Brain (organoid and tissue), 16 donors: ENCODE measurements at places on chromosomes 4 and X.

GRCh38 chr4:73798842-73799241 is 37.6 kb upstream of the CXCL6 start:
- DNase-seq = no peak

GRCh38 chr4:118969359-118969758 is 80.7 kb downstream of the SYNPO2 start:
- DNase-seq = peak; percentile 43

DNA sequence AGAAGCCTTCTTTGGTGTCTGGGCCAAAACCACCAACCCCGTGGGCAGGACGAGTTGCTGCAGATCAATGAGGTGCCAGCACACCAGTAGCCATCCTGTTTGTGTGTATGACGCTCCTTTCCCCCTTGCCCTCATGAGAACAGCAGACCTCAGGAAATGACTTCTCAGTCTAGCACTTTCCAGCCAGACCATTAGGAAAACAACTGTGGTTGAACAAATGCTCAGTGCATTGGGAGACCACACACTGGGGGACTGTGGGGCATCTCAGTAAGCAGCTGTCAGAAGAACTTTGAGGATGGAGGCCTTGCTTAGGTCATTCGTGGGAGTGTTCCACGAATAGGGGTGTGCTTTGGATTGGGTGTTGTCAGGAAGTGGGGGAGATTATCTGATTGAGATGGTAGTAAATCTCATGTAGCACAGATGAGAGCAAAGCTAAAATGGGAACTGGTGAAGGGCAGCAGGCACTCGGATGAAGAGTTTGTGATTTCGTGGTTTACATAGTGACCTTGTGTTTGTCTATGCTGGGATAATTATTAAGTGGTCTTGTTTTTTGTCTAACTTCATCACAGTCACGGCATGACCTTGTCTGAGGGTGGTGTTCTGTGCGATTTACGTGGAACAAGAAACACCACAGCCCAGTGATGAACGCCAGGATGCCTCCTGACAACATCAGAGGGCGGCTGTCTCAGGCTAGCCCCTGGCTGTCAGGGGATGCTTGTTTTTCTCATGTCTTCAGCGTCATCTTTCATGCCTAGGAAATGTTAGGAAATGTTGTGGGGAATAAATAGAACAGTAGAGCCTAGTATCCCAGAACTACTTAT is 70.1 kb downstream of the USP46 start:
- DNase-seq = no peak

- DNase-seq = no peak
These were observed 4.5 kb downstream of the HAUS7 start for GRCh38 chrX:153465691-153466380.

- no peak for DNase-seq
These were observed 14.3 kb downstream of the KLKB1 start for GRCh38 chr4:186241616-186242015.

DNA sequence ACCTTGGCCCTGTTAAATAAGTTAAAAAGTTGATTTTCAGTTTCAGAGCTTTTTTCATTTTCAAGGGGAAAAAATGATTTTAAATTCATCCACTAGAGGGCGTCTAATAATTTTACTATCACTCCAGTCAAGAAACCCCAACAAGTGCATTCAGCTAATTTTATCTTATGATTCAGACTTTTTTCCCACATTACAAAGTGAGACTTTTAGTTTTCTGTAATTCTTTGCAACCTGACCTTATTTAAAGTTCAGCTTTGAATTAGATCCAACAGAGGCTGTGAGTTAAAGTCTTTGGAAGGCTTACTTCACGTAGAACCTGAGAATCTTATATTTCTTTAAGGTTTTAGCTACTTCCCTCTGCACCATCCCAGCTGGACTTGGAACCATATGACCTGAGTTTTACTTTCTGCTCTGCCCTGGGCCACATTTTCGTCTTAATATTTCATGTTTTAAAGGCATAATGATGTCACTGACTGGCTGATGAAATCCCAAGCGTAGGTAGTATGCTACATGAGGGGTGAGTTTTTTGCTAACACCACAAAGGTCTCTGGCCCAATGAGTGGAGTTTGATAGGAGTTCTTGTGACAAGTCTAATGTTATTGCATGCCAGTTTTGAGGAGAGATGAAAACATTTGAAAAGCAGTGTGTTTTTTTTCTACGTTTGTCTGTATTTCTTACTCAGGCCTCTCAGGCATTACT is 7.2 kb downstream of the GNRHR start:
- DNase-seq = peak; percentile 67

DNA sequence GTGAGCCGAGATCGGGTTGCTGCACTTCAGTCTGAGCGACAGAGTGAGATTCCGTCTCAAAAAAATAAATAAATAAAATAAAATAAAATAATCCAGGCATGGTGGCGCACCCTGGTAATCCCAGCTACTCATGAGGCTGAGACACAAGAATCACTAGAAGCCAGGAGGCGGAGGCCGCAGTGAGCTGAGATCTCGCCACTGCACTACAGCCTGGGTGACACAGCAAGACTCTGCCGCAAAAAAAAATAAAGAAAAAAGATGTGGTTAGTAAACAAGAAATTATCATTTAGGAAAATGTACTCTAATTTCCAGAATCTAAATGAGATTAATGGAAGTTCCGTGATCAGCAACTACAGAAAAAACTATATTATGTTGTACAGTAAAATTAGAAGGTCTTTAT is 14.5 kb upstream of the LRBA start:
- no peak for DNase-seq

DNA sequence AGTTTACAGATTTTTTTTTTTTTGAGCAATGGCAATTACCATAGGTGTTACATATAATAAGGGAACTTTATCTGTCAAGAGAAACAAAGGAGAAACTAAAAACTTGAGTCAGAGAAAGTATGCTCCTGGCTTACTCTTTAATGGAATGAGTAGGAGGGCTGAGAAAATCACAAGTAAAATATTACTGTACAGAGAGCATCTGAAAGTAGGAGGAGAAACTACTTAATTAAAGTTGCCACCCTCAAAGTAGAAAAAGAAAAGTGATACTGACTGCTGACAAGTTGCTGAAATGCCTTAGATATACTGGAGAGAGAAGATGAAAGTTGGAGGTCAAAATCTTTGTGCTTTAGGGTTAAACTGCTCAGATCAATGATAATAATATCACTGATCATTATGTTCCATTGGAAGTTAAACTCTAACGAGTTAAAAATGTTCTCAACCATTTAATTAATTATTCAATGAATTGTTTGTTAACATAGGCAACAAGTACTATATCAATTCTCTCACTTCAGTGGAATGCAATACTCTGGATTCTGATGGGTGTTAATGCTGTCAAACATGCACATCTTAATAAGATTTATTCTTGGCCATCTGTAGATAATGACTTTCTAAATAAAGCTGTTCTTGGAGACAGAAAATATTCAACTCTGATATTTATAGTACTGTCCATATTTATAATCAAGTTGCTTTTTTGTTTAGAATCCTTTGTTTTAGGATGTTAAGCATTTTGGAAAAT is 61.2 kb upstream of the CAMK2D start:
- no peak for DNase-seq

- no peak for DNase-seq
These were observed 15.6 kb downstream of the NR3C2 start for GRCh38 chr4:148426643-148427042.

GRCh38 chr4:2761035-2761923 is 5.1 kb upstream of the TNIP2 start:
- DNase-seq = no peak

GRCh38 chr4:186687265-186687664 is 36.4 kb downstream of the FAT1 start:
- no peak for DNase-seq

DNA sequence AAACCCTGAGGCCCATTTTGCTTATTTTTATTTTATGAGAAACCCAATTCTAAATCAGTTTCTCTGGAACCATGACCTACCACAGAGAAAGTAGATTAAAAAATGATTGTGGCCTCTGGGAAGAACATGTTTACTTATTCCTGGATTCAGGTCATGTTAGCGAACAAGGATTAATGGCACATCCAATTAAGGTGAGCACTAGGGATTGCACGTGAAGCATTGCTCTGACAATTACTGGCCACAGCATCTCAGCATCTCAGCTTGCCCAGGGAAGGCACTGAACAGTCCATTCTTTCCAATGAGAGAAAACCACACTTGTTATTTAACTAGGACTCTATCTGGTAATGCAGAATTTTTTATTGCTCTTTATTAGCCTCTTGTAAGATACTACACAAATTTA is 119.8 kb downstream of the ZNF330 start:
- DNase-seq = no peak

GRCh38 chrX:5586726-5587125 is 641.9 kb downstream of the NLGN4X start:
- DNase-seq = no peak

DNA sequence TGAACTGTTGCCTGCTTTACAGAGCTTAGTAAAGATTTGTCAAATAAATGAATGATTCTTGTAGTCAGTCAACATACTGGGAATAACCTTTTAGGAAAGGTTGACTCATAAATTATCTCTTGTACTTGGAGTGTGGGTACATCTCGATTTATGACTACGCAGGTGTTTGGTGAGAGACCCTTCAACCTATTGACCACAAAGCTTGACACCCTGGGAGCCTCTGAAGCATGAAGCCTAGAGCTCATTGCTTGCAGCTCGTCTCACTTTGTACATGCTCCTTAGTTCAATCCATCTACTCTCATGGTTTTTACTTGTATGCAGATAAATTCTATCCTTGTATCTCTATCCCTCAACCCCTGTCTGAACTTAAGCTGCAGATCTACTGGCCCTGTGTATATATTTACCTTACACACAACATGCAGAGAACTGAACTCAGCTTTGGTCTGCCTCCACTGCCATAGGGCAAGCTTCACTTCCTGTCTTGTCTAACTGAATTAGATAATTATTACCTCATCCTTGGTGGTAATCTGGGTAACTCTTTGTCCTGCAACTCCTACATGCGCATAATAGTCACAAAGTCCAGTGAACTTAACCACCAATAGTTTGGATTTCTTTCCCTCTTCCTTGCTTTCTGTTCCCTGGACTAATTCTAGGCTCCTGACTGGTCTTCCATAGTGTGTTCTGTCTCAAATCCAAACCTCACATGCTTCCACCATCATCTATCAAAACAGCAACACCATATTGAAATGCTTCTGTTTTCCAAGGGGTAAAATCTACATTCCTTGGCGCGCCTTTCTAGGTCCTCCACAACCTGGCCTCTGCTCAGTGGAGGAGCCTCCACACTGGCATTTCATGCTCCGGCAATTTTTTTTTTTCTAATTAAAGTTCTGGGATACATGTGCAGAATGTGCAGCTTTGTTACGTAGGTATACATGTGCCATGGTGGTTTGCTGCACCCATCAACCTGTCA is 32.2 kb upstream of the FAT1 start:
- no peak for DNase-seq

DNA sequence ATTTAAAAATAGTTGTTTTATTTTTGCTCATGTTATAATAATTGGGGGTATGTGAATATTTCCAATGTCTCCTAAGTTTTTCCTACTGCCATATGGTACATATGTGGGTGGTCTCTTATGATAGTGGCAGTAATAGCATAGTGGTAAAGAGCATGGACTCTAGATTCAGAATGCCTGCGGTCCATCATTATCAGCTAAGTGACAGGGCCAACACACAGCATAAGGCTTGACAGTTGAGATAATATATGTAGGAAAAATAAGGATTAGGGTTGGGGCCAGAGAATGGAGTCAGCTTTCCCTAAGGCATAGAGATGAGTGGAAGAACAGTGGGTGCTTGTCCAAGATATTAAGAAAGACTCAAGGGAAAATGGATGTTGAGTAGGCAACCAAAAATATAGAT is 2707.5 kb downstream of the PCDH7 start:
- DNase-seq = no peak

DNA sequence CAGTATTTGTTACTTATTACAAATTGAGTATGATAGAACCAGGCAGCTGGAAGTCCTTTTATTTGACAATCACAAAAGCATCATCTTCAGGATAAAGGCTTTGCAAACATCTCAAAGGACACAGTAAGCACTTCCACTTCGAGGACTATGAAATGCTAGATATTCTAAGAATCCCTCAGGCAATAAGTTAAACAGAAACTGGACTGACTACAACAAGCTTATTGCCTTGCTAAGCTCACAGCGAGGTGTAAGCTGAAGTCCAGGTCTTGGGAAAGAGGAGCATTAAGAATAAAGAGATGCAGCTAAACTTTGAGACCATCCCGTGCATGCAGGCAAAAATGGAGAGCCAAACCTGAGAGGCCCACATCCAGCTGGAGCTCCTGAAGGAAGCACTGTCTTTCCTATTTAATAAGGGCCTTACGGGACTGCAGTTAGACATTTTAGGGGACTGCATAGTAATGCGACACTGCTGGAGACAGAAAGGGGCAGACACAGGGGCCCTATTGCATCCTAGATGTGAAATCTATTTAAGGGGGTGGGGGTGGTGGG is 38.7 kb downstream of the DCHS2 start:
- DNase-seq = no peak

DNA sequence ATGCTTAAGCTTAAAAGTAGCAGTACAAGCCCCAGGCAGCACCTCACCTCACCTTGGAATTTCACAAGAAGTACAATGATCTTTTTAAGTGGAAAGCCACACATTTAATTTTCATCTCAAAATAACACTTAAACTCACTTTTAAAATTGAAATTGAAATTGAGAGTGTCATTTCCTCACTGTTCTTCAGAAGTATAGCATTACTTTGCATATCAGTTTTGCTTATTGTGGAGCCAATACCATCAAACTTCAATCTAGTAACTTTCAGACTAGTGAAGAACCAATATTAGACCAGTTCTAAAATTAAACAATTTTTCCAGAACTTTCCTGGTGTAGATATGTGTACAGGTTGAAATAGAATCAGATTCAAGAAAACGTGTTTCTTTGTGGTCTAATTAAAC is 242.4 kb downstream of the NDST4 start:
- DNase-seq = no peak

- no peak for DNase-seq
These were observed 20.2 kb upstream of the CHRNA9 start for GRCh38 chr4:40314951-40315350.

DNA sequence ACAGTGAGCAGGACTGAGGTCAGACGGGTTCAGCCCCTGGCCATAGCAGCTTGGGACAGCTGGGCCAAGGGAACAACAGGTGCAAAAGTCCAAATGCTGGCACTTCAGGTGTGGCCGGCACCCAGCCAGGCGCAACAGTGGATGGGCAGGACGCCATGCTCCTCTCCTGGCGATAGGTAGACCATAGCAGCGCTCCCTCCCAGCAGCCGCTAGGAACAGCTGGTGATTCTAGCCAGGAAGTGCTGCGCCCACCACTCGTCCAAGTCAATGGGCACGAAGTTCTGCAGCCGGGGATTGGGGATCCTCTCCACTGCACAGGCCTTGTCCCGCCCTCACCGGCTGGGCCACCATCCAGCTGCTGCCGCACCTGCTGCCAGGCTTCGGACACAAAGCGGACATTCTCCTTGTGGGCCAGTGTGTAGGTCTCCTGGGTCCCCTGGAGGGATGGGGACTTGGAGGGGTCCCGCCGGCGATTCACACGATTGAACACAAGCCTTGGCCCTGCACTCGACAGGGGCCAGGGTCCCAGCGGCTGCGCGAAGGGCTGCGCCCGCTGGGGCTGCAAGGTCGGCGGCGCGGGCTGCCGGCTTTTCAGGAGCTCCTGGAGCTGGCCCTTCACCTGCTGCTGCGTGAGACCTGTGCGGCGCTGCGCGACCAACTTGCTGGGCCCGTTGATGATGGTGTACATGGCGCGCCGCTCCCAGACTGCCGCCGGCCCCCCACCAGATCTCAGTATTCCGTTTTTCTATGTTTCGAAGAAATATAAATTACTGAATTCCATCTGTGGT is 227.5 kb upstream of the STK26 start:
- DNase-seq = no peak

GRCh38 chr4:44983083-44983482 is 256.7 kb upstream of the GNPDA2 start:
- no peak for DNase-seq

- DNase-seq = no peak
These were observed 975.8 kb downstream of the C4orf33 start for GRCh38 chr4:130071746-130072145.

- DNase-seq = no peak
These were observed at the start of gene TRIM60 for GRCh38 chr4:165031436-165032211. Gene TRIM60, plus strand, starts transcription at chr4:165031999. Its CDS starts 8,074 bp downstream, at chr4:165040073.
